ENCODE measurements at places on chromosomes 5 and 9.

- DNase-seq: peak; percentile 2
Observed at GRCh38 chr9:100426530-100427365, at the start of gene MSANTD3. Gene MSANTD3 (plus strand): TSS chr9:100427143. CDS start chr9:100441939, 14,796 bp downstream.

DNA sequence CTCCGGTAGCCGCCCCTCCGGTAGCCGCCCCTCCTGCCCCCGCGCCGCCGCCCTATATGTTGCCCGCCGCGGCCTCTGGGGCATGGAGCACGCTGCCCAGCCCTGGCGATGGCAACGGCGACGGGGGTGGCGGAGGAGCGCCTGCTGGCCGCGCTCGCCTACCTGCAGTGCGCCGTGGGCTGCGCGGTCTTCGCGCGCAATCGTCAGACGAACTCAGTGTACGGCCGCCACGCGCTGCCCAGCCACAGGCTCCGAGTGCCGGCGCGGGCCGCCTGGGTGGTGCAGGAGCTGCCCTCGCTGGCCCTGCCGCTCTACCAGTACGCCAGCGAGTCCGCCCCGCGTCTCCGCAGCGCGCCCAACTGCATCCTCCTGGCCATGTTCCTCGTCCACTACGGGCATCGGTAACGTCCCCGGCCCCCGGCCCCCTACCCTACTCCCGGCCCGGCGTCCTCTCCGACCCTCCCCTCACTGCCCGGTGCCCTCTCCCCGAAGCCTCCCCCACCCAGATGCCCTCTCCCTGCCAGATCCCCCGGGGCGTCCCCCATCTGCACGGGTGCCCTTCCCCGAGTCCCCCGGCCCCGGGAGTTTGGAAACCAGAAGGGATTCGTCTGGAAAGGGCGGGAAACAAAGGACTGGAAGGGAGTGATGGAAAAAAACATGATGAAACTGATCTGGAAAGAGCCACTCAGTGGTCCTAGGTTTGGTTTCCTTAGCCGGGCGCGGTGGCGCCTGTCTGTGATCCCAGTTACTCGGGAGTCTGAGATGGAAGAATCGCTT, 417 bp downstream of the SRD5A1 start:
- DNase-seq: no peak

- no peak for DNase-seq
Observed at GRCh38 chr5:155624597-155625241, 611.2 kb downstream of the KIF4B start.

DNA sequence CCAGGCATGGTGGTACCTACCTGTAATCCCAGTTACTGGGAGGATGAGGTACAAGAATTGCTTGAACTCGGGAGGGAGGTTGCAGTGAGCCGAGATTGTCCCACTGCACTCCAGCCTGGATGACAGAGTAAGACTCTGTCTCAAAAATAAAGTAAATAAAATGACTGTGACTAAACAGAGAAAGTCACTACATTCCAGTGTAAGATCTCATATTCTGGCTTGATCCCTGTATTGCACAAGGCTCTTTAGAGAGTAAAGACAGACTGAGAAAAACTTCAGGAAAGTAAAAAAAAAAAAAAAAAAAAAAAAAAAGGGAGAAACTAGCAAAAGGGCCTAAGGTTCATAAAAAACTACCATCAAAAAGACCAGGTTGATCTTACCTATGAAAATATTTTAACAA, 106.6 kb upstream of the PJA2 start:
- no peak for DNase-seq

DNA sequence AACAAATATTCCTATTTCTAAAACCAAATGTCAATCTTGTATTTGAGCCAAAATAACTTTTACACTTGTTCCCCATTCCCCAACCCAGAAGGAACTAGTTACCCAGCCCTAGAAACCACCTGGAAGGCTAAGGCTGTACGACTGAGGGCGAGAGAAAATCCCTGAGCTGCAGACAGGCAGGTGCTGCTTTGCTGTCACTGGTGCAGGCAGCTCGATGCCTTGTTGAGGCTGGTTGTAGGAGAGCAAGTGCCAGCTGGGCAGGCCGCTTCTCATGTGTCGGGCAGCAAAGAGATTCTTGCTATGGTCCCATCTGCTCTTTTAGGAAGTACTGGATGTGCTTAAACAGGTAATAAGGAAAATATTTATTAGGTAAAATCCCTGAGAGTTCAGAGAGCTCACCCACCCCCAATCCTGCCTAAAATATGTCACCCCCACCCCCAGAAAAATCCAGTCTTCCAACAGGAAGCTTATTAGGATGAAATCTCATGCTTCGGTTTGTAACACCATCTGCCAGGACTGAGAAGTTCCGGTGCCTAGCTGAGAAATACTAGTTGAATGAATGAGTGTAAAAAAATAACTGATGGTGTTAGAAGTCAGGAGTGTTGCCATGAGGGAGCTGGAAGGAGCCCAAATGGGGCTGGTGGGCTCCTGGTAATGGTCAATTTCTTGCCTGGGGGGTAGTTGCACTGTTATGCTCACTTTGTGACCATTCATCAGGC, 91.1 kb upstream of the DMRT1 start:
- DNase-seq: no peak

DNA sequence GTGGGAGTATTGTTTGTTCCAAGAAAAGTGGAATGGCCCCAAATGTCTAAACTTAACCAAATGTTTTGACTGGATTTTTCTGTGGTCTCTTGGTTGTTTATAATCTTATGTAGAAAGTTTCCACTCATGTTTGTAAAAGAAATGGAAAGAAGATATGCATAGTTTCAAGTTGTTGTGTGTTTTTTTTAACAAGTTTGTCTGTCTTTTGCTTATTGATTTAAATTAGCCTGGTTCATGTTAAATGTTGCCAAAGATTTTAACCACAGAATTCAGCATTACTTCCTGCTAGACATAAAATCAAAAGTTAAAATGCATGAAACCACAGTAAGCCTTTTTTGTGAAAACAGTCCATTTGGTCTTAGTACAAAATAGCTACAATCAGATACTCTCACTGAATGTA, 14.0 kb downstream of the PPWD1 start:
- DNase-seq: no peak

DNA sequence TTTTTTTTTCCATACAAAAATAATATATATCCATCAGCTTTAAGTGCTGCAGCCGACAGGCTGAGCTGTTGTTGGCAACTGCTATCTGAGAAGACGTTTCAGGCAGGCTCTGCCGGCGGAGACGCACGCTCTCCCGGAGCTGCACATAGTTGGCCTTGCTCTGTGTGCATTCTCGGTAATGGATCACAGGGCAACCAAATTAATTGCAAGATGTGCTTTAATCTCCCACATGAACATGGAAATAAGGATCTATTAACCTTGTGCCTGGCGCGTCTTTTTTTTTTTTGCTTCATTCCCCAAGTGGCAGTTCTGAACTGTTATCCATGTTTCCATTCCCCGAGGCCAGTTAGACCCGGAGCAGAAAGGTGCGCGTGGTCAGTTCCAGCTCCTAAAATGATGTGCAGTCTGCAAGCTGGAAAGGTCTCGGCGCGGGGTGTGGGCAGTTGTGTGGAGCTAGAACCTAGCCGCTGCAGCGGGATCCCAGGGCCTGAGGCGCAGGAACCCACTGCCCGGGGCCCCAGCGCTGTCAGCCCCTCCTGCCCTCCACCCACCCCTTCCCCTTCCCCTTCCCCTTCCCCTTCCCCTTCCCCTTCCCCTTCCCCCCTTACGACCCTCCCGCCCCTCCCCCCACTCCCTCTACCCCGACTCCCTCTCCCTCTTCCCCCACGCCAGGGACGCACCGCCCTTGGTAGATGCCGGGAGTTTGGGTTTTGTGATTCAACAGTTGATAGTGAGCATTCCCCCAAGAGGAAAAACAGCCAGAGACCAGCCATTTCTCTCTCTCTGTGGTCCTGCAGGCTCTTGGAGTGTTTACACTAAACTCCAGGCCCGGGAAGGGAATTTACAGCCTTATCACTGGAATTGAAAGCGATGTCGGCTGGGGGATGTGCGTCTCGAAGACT, 137.8 kb downstream of the CEP120 start:
- no peak for DNase-seq

- no peak for DNase-seq
Observed at GRCh38 chr5:134732819-134733218, 5.5 kb upstream of the CAMLG start.

- DNase-seq: no peak
Observed at GRCh38 chr9:116064970-116065369, 88.6 kb upstream of the PAPPA start.

DNA sequence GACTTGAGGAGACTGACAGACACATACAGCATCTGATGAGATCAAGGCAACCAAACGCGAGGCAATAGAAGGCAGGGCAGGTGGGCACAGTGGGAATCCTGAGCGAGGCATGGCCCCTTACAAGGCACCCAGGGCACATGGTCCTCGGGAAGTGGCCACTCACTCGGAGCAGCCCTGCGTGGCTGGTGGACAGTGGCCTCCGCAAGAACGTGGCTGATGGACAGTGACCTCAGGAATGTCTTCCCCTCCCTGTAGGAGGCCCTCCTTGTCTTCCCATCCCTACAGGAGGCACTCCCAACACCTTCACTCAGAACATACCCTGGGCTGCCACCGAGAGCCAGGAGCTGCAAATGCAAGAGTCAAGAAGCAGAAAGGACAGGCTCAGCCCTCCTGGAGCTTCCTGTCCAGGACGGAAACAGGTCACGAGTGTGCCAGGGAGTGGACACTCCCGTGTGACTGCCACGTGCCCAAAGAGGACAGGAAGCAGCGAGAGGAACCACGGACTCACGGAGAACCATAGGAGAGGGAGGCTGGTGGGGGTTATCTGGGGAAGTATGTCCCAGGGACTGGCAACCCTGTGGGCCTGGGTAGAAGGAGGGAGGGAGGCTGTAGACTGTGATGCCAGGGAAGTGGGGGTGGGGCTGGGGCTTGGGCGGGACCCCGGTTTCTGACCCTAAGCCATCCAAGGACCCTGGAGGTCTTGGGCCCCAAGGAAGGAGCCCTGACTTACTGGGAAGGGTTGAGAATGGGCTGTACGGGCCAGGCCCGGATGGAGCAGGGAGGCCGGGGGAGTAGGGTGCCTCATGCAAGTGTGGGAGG, 321.9 kb upstream of the IRX4 start:
- no peak for DNase-seq

DNA sequence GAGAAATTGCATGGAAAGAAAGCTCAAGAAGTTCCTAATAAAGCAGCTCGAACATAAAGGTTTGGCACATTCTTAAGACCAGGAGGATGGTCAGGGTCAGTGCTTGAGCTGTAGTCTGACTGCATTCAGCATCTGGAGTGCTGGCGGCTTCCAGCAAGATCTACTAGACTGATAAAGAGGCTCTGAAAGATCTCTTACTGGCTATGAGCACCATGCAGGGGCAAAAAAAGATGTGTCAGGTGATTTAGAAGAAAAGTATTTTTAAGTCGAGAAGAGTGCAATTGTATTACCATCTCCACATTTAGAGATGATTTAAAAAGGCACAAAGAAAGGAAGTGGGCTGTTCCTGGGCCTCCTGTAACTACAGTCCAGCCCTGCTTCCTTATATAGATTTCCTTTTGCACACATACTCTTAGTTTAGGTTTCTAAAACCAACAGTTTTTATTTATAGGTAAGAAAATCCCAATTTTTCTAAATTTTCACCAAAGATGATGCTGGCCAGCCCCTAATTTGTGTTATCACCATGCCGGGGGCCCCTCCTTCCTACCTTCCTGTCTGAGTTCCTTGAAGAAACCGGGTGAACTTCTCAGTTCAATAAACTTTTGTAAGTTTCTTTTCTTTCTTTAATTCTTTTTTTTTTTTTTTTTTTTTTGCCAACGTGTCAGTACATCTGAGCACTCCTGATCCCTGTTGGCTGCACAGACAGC, 65.9 kb upstream of the PLPP1 start:
- DNase-seq: no peak

DNA sequence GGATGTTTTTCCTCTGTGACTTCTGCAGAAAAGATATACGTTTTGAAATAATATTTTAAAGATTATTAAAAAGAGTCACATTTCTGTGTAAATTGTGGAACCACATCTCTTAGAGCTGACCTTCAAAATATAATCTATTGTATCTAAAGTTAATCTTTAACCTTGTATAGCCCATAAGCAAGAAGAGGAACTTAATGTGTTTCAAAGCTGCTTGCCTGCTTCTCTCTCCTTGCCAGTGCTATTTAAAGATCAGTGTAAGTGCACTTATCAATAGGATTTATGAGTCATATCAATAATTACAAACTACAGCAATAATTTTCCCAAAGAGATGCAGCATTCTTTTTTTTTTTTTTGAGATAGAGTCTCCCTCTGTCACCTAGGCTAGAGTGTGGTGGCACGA, 29.4 kb upstream of the GDA start:
- no peak for DNase-seq

GRCh38 chr5:143362664-143363227, 40.7 kb downstream of the NR3C1 start:
- DNase-seq: no peak

- DNase-seq: no peak
Observed at GRCh38 chr9:38057416-38058195, 11.4 kb downstream of the SHB start.

- DNase-seq: no peak
Observed at GRCh38 chr9:93958819-93959682, 3.9 kb upstream of the BARX1 start.

- no peak for DNase-seq
Observed at GRCh38 chr5:163451489-163451888, 8.4 kb downstream of the NUDCD2 start.

DNA sequence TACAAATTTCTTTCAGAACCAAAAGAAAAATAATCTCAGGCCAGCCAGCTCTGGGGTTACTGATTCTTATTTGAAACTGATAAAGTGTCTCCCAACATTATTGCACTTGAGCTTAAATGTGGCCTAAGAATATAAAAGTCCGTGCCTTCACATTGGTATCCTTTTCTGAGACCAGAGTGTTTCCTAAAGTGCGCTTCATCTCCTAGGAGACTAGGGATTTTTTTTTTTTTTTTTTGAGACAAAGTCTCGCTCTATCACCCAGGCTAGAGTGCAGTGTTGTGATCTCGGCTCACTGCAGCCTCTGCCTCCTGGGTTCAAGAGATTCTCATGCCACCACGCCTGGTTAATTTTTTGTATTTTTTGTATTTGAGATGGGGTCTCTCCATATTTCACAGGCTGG, 23.6 kb upstream of the KCNIP1 start:
- no peak for DNase-seq

DNA sequence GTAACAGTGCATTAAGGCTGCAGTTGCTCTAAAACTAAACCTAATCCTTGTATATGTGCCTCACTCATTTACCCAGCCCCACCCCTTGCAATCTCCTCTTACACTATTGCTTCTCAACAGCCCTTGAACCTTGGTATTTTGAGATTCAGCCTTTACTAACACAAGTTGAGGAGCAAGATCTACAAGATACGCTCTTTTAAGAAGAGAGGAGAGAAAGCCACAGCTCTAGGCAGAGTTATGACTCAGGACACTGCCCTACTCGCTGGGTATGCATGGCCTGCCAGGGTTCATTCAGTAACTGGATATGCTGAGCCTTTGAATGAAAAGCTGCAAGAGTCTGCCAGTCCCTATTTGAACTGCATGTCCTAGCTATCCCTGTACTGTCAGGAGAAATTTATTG, 219.5 kb downstream of the PCSK5 start:
- DNase-seq: no peak

- peak; percentile 26 for DNase-seq
Observed at GRCh38 chr5:67209141-67209771, 12.7 kb upstream of the CD180 start.

GRCh38 chr5:54226215-54226614, 84.2 kb downstream of the ARL15 start:
- no peak for DNase-seq

- DNase-seq: no peak
Observed at GRCh38 chr5:37830348-37830747, 9.5 kb downstream of the GDNF start.
